ENCODE measurements at places on chromosomes 1 and 21. TPM values are rescaled to one million over a fixed set of nuclear protein-coding genes. Genes with fewer than 3 reads are reported as not detected.
A peak's percentile ranks its signal among the peaks of the same experiment; 100 is the strongest.

The THEM5 gene
- not detected for total RNA-seq

The OSCP1 gene
- 3.9 TPM for total RNA-seq

GRCh38 chr1:211296396-211296795 is 30.2 kb upstream of the TRAF5 start:
- no peaks in the 10 kb centered on the region for H3K27me3 ChIP-seq
- H3K4me1 ChIP-seq = no peaks in the 10 kb centered on the region
- no peak for DNase-seq
- H3K36me3 ChIP-seq = peaks cover 12% of the 10 kb centered on the region
- no peak overlapping the region for H3K4me3 ChIP-seq

- peak overlapping the region; percentile 76 for H3K4me3 ChIP-seq
- peaks cover 19% of the 10 kb centered on the region for H3K36me3 ChIP-seq
- no peaks in the 10 kb centered on the region for H3K27me3 ChIP-seq
- H3K4me1 ChIP-seq = peaks cover 23% of the 10 kb centered on the region
- DNase-seq = no peak
Measured at GRCh38 chr1:36089393-36090121, 865 bp downstream of the ADPRS start.

- no peaks in the 10 kb centered on the region for H3K36me3 ChIP-seq
- H3K4me3 ChIP-seq = no peak overlapping the region
- no peak overlapping the region for H3K27ac ChIP-seq
- no peaks in the 10 kb centered on the region for H3K4me1 ChIP-seq
- no peak for DNase-seq
Measured at GRCh38 chr1:228175316-228176023, 9.9 kb downstream of the IBA57 start.

GRCh38 chr1:207029701-207030521 is 2.6 kb downstream of the C1orf116 start:
- H3K4me1 ChIP-seq = peaks cover 79% of the 10 kb centered on the region
- no peaks in the 10 kb centered on the region for H3K27me3 ChIP-seq
- no peak for DNase-seq
- H3K4me3 ChIP-seq = no peak overlapping the region
- H3K27ac ChIP-seq = peak overlapping the region; percentile 90
- no peaks in the 10 kb centered on the region for H3K36me3 ChIP-seq

DNA sequence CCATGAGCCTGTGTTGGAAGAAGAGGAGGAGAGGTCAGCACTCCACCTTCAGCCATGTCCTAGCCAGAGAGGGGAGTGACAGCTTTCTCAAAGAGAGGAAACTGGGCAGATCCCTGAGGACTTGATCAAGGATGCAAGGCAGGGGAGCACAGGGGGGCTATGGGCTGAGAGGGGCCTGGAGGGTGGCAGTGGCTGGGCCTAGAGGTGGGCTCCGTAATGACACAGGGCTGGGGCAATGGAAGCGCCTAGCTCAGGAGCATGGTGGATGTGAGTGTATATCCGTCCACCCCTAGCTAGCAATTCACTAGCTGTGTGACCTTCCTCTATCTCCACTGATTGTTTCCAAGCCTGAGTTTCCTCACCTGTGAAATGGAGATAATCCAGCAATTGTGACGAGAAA is 32.6 kb downstream of the NEK2 start:
- peaks cover 38% of the 10 kb centered on the region for H3K4me1 ChIP-seq
- no peaks in the 10 kb centered on the region for H3K27me3 ChIP-seq
- DNase-seq = no peak
- no peaks in the 10 kb centered on the region for H3K36me3 ChIP-seq

DNA sequence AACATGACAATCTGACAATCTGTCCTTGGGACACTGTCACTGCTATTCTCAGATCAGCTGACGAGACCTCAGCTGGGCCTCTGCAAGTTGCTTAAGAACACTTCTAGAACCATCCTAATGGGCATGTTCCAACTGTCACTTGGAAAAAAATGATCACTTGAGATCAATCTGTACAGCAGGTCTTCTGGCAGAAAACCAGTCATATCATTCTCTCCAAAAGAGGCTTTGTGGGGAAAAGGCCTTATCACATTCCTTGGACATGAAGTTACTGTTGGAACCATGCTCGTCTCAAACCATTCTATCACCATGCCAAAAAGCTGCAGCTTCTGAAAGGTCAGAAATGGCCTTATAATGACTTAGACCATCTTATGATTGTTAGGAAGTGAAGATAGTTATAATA is 744.2 kb downstream of the USP25 start:
- H3K27me3 ChIP-seq = no peaks in the 10 kb centered on the region
- H3K4me3 ChIP-seq = no peak overlapping the region
- peaks cover 4% of the 10 kb centered on the region for H3K4me1 ChIP-seq
- no peak overlapping the region for H3K27ac ChIP-seq
- H3K36me3 ChIP-seq = no peaks in the 10 kb centered on the region
